Dermis blood vessel endothelial cell (primary cell): ENCODE measurements at places on chromosomes 6 and 20. TPM values are rescaled to one million over a fixed set of nuclear protein-coding genes. Genes with fewer than 3 reads are reported as not detected.

The GRM4 gene
- not detected in 2 replicates for total RNA-seq

The RAET1L gene
- total RNA-seq = not detected in 2 replicates

The BLCAP gene
- 53.9 and 64.8 TPM in 2 replicates for total RNA-seq

The RAB32 gene
- 67.7 and 111 TPM in 2 replicates for total RNA-seq

The CRISP2 gene
- total RNA-seq = not detected in 2 replicates
